ENCODE measurements at places on chromosomes 11 and 22.
A peak's percentile ranks its signal among the peaks of the same experiment; 100 is the strongest.

- peak; percentile 55 for DNase-seq
These were observed at the start of gene SBF2 for GRCh38 chr11:10293423-10294289. SBF2 (minus strand) TSS chr11:10294219; CDS start chr11:10294069, 150 bp downstream.

- DNase-seq: no peak
These were observed 925 bp upstream of the C11orf52 start for GRCh38 chr11:111917788-111918187.

GRCh38 chr11:69892986-69893555, 73.9 kb upstream of the FGF3 start:
- no peak for DNase-seq

DNA sequence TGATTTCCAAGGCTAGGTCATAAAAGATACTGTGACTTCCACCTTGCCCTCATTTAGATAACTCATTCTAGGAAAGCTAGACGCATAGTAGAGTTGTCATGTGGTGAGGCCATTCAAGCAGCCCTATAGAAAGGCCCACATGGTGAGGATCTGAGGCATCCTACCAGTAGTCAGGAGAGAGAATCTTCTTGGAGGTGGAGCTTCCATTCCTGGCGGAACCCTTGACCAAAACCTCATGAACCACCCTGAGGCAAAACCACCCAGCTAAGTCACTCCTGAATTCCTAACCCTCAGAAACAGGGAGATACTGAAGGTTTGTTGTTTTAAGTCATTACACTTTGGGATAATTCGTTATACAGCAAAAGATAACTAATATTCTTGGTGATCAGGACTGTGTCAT, 2.9 kb upstream of the HDHD5 start:
- DNase-seq: no peak

GRCh38 chr22:25775531-25775930, 33.5 kb downstream of the MYO18B start:
- no peak for DNase-seq

- DNase-seq: no peak
These were observed 47.4 kb upstream of the BIRC3 start for GRCh38 chr11:102269927-102270326.

- no peak for DNase-seq
These were observed 81.3 kb downstream of the MYO18B start for GRCh38 chr22:25823276-25823675.

DNA sequence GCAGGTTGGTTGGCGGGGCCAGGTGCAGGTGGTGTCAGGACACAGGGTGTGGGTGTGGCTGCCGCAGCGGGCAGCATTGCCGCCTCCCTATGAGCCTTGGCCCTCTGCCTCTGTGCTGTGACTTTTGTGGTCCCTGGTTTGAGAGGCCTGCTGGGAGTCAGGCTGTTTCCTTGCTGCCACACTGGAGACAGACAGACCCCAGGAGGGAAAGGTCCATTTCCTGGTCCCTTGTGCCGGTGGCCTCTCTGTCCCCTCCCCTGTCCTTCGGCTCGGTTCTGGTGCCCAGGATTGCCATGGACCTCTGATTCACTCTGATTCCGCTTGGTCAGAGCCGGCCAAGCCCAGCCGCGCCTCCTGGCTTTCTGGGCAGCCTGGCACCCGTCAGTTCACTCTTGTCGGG, 196.9 kb downstream of the TBC1D22A start:
- no peak for DNase-seq

- DNase-seq: no peak
These were observed 153.5 kb downstream of the OR4C45 start for GRCh38 chr11:50186146-50186545.

GRCh38 chr11:19962801-19963175, 197.5 kb downstream of the DBX1 start:
- no peak for DNase-seq

GRCh38 chr11:47233989-47234668, 14.5 kb downstream of the ACP2 start:
- DNase-seq: peak; percentile 19

DNA sequence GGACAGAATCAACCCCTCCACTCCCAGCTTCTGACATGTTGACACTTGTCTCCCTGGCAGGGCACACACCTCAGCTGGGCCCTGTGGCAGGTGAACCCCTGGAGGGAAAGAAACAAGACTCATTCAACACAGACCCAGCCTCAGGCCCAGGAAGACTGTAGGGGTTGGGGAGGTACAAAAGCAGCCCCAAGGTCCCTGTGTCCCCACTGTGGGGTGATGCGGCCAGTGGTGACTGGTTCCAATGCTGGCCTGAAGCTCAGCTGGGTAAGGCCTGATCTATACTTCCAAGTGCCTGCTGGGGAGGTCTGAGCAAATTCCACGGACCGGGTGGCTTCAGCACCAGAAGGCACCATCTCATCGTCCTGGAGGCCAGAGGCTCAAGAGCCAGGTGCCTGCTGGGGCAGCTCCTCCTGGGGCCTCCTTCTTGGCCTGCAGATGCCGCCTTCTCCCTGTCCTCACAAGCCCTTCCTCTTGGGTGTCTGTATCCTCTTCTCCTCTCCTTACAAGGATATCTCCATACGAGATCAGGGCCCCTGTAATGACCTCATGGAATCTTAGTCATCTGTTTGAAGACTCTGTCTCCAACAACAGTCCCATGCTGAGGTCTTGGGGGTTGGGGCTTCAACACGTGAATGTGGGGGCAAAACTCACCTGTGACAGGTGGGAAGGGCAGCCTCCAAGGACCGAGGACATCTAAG, 1492.1 kb downstream of the BRD1 start:
- DNase-seq: no peak

DNA sequence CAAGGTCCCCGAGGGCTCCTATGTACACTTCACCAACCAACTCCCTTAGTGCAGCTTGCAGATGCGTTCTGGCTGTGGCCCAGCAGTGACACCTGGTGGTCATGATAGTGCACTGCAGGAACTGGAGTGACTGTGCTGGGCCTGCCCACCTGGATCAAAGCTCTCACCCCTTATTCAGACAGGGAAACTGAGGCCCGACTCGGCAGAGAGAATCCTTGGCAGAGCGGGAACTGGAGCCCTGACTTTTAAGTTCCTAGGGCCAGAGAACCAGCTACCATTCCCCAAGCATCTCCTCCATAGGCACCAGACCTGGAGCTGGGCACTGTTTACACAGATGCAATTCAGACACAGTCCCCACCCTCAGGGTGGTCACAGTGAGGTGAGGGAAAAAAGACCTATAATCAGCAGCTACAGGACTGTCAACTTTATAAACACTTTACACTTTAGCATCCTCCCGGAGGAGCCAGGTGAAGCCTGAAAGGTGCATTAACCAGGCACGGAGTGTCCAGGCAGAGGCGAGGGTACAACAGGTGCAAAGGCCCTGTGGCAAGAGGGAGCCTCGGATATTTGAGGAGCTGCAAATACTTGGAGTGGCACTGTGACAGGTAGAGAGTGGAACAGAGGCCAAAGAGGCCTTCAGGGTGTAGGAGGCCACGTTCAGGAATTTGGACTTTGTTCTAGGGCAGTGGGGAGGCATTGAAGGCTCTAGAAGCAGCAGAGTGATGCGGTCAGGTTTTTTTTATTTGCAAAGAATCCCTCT, 22.0 kb downstream of the RHBDD3 start:
- DNase-seq: peak; percentile 27

- DNase-seq: no peak
These were observed 6.7 kb downstream of the HPX start for GRCh38 chr11:6433998-6434660.

DNA sequence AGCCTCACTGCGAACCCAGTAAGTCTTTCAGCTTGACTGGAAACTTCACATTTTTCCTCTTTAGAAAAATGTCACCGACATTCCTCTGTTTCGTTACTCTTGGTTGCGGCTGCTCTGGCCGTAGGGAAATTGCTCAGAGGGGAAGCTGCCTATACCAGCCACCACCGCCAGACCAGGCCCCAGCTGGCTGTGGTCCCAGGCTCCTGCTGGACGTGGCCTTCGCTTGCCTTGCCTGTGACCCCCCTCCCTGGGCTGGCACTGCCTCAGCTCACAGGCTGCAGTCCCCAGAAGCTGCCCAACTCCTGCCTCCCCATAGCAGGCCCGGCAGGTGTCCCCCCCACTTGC, 197.8 kb downstream of the MN1 start:
- DNase-seq: peak; percentile 11

GRCh38 chr11:439315-440064, 2.3 kb downstream of the ANO9 start:
- DNase-seq: no peak

DNA sequence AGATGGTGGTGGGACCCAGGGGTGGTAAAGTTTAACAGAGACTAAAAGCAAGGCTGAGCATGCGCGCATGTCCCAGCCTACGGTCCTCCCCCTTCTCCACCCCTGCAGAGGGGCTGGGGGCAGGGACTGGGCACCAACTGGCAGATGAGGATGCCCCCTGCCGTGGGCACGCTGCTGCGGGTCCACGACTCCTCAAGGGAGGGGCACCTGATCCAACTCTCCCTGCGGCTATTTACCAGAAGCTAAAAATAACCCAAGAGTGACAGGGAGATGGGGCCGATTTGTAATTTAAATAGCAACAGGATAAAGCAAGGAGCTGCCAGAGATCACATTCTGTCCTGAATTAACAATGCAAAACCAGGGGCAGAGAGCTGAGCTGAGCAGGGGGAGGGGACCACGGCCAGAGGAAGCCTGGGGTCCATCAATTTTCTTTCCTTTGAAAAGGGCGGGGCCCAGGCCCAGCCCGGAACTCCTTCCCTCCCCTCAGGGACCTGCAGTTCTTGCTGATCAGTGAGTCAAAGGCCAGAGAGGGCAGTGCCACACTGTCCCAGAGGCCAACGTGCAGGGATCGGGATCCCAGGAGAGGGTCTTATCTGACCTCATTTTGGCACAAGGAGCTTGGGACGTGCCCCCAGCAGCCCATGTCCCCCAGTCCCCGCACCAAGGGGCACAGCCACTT, 8.1 kb upstream of the DGKZ start:
- DNase-seq: no peak
